ENCODE measurements at places on chromosomes 5 and 9.

DNA sequence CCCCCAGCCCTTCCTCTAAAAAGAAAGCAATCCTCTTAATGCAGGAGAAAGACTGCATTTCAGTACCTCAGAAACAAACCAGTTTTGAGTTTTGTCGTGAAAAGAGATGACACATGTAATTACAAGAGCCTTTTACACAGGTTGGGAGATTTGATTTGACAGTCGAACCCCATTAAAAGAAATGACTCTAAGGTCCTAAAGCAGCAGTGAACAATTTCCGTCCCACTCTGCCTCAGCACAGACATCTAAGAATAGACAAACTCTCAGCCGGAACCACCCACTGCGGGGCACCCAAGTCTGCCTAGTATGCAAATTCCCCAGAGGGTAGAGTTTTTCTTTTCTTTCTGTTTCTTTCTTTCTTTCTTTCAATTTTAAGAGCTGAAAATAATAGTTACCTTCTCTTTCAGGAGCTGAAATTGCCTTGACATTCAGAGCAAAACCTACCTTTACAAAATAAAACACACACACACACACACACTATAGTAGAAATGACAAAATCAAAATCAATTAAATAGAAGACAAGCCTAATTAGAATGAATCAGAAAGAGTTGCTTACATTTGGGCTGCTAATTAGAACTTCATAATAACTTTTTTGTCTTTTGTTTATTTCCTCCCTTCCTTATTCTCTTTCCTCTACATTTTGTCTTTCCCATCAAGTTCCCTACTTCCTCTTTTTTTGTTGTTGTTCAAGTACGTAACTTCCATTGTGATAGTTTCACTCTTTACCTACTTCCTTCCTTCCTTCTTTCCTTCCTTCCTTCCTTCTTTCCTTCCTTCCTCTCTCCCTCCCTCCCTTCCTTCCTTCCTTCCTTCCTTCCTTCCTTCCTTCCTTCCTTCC is 65.1 kb downstream of the BASP1 start:
- H3K4me3 ChIP-seq: no peak overlapping the region
- no peak for DNase-seq
- no peaks in the 10 kb centered on the region for H3K36me3 ChIP-seq
- no peaks in the 10 kb centered on the region for H3K4me1 ChIP-seq
- no peaks in the 10 kb centered on the region for H3K27me3 ChIP-seq

DNA sequence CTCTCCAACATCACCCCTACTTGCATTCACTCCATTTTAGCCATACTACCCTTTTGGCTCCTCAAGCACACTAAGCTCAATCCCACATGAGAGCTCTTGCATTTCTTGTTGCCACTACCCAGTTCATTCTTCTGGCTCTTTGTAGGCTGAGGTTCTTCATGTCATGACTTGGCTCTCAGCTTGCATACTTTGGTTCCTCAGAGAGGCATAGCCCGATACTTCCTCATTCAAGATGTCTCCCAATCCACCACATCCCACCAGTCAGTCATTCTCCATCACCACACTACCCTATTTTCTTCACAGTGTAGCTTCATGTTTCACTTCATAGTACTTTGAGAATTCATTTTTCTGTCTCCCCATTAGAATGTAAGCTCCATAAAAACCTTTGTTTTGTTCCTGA is 116.7 kb downstream of the NR6A1 start:
- H3K27ac ChIP-seq: no peak overlapping the region
- H3K27me3 ChIP-seq: no peaks in the 10 kb centered on the region
- no peak overlapping the region for H3K4me3 ChIP-seq
- H3K4me1 ChIP-seq: peaks cover 24% of the 10 kb centered on the region
- DNase-seq: no peak

- no peak overlapping the region for H3K27ac ChIP-seq
- H3K4me1 ChIP-seq: no peaks in the 10 kb centered on the region
- no peak for DNase-seq
- H3K27me3 ChIP-seq: no peaks in the 10 kb centered on the region
- no peaks in the 10 kb centered on the region for H3K36me3 ChIP-seq
These were observed 123.4 kb upstream of the APC start for GRCh38 chr5:112614285-112614684.

GRCh38 chr9:11646831-11647230 is 1034.0 kb upstream of the PTPRD start:
- no peaks in the 10 kb centered on the region for H3K27me3 ChIP-seq
- no peak for DNase-seq
- no peak overlapping the region for H3K27ac ChIP-seq
- no peak overlapping the region for H3K4me3 ChIP-seq
- H3K4me1 ChIP-seq: no peaks in the 10 kb centered on the region

- H3K27me3 ChIP-seq: no peaks in the 10 kb centered on the region
- no peak overlapping the region for H3K27ac ChIP-seq
- H3K4me1 ChIP-seq: no peaks in the 10 kb centered on the region
These were observed 38.6 kb downstream of the HTR4 start for GRCh38 chr5:148615644-148616275.
